Heart left ventricle (tissue), 16 donors: ENCODE measurements at places on chromosomes 3 and 15. TPM values are rescaled to one million over a fixed set of nuclear protein-coding genes. Genes with fewer than 3 reads are reported as not detected.
A peak's percentile ranks its signal among the peaks of the same experiment; 100 is the strongest.

GRCh38 chr15:92638291-92638708 is 17.3 kb downstream of the FAM174B start:
- H3K36me3 ChIP-seq = no peaks in the 10 kb centered on the region
- H3K4me3 ChIP-seq = no peak overlapping the region
- no peaks in the 10 kb centered on the region for H3K27me3 ChIP-seq
- DNase-seq = no peak

ABCF3 gene
- total RNA-seq = 81.9 TPM

DNA sequence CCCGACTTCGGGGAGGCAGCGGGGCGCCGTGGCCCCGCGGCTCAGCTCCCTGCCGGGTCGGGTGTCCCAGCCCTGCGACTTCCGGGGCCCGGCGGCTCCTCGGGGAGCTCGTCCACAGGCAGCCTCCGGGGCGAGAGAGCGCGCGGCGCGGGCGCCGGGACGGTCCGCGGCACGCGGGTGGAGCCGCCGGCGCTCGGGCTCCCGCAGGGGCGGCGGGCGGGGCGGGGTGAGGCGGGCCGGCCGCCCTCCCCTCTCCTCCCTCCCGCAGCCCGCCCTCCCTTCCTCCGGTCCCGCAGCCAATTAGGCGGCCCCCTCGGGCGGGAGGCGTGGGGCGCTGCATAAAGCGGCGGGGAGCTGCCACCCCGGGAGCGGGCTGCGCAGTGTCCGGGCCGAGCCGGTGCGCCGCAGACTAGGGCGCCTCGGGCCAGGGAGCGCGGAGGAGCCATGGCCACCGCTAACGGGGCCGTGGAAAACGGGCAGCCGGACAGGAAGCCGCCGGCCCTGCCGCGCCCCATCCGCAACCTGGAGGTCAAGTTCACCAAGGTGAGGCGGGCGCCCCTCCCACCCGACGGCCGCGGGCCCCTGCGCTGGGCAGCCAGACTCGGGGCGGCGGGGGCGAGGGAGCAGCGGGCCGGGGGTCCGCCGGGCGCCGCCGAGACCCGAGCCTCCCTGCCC is at the start of gene ALDH1A3:
TSS of gene ALDH1A3 (plus strand) at position 368 of the 675 bp plus-strand sequence. CDS start at position 445, 77 bp downstream.
- peak; percentile 40 for DNase-seq
- peak within 1 kb of the TSS; percentile 41 for H3K4me3 ChIP-seq
- no peaks in the 10 kb centered on the region for H3K36me3 ChIP-seq
- peaks cover 37% of the 10 kb centered on the region for H3K27me3 ChIP-seq
- peaks cover 4% of the 10 kb centered on the region for H3K4me1 ChIP-seq

CYFIP1 gene
- 23.4 TPM for total RNA-seq

SYNPR gene
- not detected for total RNA-seq

GRCh38 chr15:90414408-90415028 is 26.5 kb downstream of the IQGAP1 start:
- no peak overlapping the region for H3K4me3 ChIP-seq
- H3K27ac ChIP-seq = no peak overlapping the region
- H3K27me3 ChIP-seq = no peaks in the 10 kb centered on the region
- no peak for DNase-seq
- H3K36me3 ChIP-seq = peaks cover 3% of the 10 kb centered on the region

SLC22A14 gene
- total RNA-seq = 0.13 TPM

TAGLN3 gene
- 0.77 TPM for total RNA-seq

SMCO1 gene
- total RNA-seq = 50.0 TPM

GOLGA8K gene
- total RNA-seq = not detected

DNA sequence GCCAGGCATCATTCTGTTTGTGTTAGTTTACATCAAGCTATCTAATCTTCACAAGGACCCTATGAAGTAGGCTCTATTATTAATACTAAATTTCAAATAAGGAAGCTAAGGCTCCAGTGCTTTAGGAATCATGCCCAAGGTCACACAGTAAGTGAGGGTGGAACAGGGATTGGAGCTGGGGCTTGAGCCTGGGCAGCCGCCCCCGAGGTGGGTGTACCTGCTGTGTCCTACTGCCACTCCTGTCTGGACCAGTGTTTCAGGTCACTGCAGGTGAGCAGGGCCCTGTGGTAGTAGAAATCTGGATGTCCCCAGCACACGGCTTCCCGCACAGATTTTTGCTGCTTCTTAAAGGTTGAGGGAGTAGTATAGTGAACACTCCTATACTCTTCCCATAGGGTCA is 6.5 kb downstream of the KLF13 start:
- no peaks in the 10 kb centered on the region for H3K36me3 ChIP-seq
- H3K27me3 ChIP-seq = no peaks in the 10 kb centered on the region
- DNase-seq = no peak
- peak overlapping the region; percentile 34 for H3K27ac ChIP-seq
- no peak overlapping the region for H3K4me3 ChIP-seq
- H3K4me1 ChIP-seq = peaks cover 86% of the 10 kb centered on the region

LRTM1 gene
- total RNA-seq = not detected

DNA sequence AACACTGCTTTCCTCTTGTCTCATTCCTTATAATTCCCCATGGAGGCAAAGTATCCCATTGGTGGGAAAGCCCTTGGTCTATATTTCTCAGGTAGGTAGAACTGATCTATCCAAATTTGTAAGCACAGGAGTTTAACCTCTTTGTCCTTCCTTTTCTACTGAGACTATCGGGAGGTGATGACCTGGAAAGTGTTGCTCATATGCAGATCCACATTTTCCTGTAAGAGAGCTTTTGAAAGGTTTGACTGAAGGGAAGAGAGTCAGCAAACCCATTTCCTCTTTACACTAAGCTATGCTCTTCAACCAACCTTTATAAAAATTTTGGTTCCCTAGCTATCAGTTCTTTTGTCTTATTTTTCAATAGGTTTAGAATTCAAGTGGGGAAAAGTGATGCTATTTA is 200.7 kb downstream of the TIGIT start:
- H3K4me1 ChIP-seq = peaks cover 48% of the 10 kb centered on the region
- H3K4me3 ChIP-seq = no peak overlapping the region
- H3K27me3 ChIP-seq = no peaks in the 10 kb centered on the region

GRCh38 chr3:120160050-120160449 is 65.8 kb upstream of the GSK3B start:
- H3K36me3 ChIP-seq = no peaks in the 10 kb centered on the region
- no peaks in the 10 kb centered on the region for H3K4me1 ChIP-seq
- H3K4me3 ChIP-seq = no peak overlapping the region
- DNase-seq = peak; percentile 58

DNA sequence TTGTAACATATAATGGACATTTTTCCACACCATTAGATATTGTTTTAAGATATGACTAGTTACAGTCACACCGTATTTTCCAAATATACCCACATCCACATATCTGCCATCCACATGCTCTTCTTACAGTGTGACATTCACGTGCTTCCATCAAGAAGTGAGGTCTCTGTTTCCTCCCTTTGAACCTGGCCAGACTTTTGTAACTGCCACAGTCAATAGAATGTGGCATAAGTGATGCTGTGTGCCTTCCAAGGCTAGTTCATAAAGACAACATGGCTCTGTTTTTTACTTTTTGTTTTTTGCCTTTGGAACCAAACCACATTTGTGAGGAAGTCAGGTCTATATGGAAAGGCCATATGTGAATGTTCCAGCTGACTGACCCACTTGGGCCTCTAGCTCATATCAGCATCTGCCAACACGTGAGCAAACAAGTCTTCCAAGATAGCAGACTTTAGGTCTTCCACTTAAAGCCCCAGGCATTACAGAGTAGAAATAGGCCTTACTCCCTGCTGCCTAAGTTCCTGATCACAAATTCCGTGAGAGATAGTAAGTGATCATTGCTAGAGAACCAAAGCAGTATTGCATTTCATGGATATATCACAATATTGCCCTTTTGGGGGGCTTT is 27.1 kb downstream of the EIF1B start:
- H3K27me3 ChIP-seq = no peaks in the 10 kb centered on the region
- DNase-seq = no peak
- no peaks in the 10 kb centered on the region for H3K4me1 ChIP-seq

ADGRG7 gene
- total RNA-seq = not detected

DNA sequence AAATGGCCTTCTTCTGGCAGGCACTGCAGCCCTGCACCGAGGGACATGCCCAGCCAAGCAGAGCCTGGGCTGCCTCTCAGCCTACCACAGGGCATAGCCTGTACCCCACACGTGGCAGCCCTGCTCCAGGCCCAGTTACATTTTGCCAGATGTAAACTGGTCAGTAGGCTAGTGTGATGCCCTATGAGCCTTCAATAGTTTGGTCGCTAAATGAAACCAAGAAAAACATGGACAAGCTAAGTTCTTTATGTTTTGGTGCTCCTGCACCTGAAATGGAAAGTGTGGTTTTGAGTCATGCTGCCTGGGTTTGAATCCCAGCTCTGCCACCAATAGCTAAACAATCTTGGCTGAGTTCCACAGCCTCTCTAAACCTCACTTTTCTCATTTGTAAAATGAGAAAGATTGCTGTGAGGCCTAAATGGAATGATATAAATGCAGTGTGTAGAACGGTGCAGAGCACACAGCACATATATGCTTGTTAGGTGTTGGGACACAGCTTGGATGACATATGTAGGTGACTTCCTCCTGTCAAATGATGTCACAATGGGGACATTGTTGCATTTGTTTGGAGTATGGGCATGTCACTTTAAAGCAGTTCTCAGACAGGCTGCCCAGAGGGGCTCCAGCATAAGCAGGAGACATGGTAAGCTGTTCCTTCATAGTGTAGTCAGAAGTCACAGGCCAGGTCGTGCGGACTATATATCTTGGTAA is 57.4 kb downstream of the ZBTB38 start:
- H3K4me1 ChIP-seq = peaks cover 75% of the 10 kb centered on the region
- H3K4me3 ChIP-seq = no peak overlapping the region
- H3K27me3 ChIP-seq = no peaks in the 10 kb centered on the region
- peak overlapping the region; percentile 79 for H3K27ac ChIP-seq

CCR2 gene
- total RNA-seq = 10.5 TPM

DNA sequence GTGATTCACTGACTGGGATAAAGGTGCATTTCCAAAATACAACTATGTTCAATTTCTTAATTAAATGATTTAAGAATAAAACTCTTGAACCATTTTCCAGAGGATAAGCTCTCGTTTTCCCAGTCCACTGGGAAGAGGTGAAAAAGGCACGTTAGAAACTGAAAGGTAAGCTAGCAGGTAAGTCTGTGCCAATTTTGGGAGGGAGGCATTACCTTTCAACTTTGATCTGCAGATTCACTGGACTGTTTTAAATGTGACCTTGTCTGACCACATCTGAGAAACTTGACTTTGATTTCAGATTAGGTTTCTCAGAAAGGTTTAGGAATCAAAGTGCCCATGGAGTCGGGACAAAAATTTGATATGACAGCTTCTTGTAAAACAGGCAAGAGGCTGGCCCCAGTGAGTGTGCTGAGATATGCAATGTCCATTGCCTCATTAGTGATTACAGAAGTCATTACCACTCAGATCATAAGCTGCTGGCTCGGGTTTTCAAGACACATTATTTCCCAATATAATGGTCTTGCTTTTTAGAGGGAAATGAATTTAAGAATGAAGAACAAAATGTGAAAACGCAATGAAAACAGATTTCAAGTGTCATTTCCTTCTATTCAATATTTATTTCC is 118.8 kb downstream of the ADAMTS9 start:
- H3K4me3 ChIP-seq = no peak overlapping the region
- no peak for DNase-seq
- no peak overlapping the region for H3K27ac ChIP-seq
- H3K27me3 ChIP-seq = no peaks in the 10 kb centered on the region
- H3K36me3 ChIP-seq = peaks cover 8% of the 10 kb centered on the region

EFCAB12 gene
- not detected for total RNA-seq

PLSCR2 gene
- not detected for total RNA-seq

GRCh38 chr3:2097641-2098191 is 950 bp upstream of the CNTN4 start:
- H3K4me1 ChIP-seq = no peaks in the 10 kb centered on the region
- no peak for DNase-seq
- H3K27me3 ChIP-seq = peaks cover 25% of the 10 kb centered on the region
- no peak overlapping the region for H3K27ac ChIP-seq
- H3K4me3 ChIP-seq = peak overlapping the region; percentile 34
- no peaks in the 10 kb centered on the region for H3K36me3 ChIP-seq

POU1F1 gene
- not detected for total RNA-seq

GRCh38 chr15:88835119-88835518 is 31.9 kb downstream of the ACAN start:
- no peak for DNase-seq
- H3K27me3 ChIP-seq = no peaks in the 10 kb centered on the region
- H3K36me3 ChIP-seq = no peaks in the 10 kb centered on the region
- H3K4me3 ChIP-seq = no peak overlapping the region
- no peak overlapping the region for H3K27ac ChIP-seq
- no peaks in the 10 kb centered on the region for H3K4me1 ChIP-seq

DNA sequence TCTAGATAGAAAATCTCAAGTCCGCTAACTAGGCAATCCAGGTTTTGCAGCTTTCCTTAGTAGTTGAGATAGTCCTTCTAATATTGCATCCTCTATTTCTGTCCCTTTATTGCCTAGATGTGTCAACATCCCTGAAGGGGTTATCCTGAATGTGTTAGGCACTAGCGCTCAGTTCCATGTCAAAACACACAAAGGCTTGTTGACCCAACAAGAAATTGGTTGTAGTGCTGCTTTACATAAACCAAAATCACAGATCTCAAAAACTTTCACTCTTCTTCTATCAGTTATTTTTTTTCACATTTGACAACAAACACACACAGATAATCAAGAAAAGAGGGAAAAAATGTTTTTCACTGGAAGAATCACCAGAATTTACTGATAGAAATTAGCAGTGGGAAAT is 51.4 kb upstream of the SOX2 start:
- H3K4me3 ChIP-seq = no peak overlapping the region
- DNase-seq = no peak
- H3K36me3 ChIP-seq = no peaks in the 10 kb centered on the region
- no peaks in the 10 kb centered on the region for H3K4me1 ChIP-seq
- no peaks in the 10 kb centered on the region for H3K27me3 ChIP-seq

DNA sequence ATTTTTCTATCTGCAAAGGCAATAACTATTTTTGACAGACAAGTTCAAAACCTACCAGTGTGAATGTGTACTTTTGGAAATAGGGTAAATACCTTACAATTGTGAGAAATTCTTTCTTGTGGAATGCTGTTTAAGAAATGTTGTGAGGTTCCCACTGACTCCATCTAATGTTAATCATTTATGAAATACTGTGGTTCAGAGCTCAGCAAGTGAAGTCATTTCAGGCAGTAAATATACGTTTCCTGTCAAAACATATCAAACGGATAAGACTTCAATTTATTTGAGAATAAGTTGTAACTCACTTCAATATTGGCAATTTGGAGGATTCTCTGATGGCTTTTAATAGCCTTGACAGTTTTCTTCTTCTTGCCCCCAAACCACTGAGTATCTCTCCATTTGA is 16.4 kb downstream of the TAFA4 start:
- H3K4me3 ChIP-seq = no peak overlapping the region
- no peak overlapping the region for H3K27ac ChIP-seq
- no peaks in the 10 kb centered on the region for H3K36me3 ChIP-seq
- no peak for DNase-seq

P2RY13 gene
- total RNA-seq = 3.6 TPM

- H3K4me1 ChIP-seq = no peaks in the 10 kb centered on the region
- no peaks in the 10 kb centered on the region for H3K36me3 ChIP-seq
- peaks cover 10% of the 10 kb centered on the region for H3K27me3 ChIP-seq
- H3K4me3 ChIP-seq = peak within 1 kb of the TSS; percentile 14
- no peak within 1 kb of the TSS for H3K27ac ChIP-seq
Measured at GRCh38 chr15:23647421-23648370, at the start of gene MAGEL2. Gene MAGEL2 (minus strand): TSS chr15:23647867. CDS start chr15:23647742, 125 bp downstream.

MINAR1 gene
- 0.25 TPM for total RNA-seq

GRCh38 chr15:96331945-96332636 is 1.6 kb downstream of the NR2F2 start:
- peak overlapping the region; percentile 92 for H3K27ac ChIP-seq
- DNase-seq = no peak
- H3K4me1 ChIP-seq = peaks cover 5% of the 10 kb centered on the region
- no peaks in the 10 kb centered on the region for H3K27me3 ChIP-seq

SLC12A1 gene
- not detected for total RNA-seq

C3orf22 gene
- not detected for total RNA-seq

- no peak overlapping the region for H3K4me3 ChIP-seq
- no peaks in the 10 kb centered on the region for H3K27me3 ChIP-seq
- H3K27ac ChIP-seq = no peak overlapping the region
- DNase-seq = no peak
Measured at GRCh38 chr15:49015896-49016295, 30.4 kb downstream of the SECISBP2L start.
